Inflammatory macrophage treated with lipopolysaccharide for 4 hours (primary cell): ENCODE measurements at places on chromosomes 7 and 10.

GRCh38 chr10:33151344-33151864 is 183.1 kb downstream of the NRP1 start:
- DNase-seq: no peak

- DNase-seq: no peak
Measured at GRCh38 chr7:156234192-156234591, 406.4 kb upstream of the RNF32 start.

DNA sequence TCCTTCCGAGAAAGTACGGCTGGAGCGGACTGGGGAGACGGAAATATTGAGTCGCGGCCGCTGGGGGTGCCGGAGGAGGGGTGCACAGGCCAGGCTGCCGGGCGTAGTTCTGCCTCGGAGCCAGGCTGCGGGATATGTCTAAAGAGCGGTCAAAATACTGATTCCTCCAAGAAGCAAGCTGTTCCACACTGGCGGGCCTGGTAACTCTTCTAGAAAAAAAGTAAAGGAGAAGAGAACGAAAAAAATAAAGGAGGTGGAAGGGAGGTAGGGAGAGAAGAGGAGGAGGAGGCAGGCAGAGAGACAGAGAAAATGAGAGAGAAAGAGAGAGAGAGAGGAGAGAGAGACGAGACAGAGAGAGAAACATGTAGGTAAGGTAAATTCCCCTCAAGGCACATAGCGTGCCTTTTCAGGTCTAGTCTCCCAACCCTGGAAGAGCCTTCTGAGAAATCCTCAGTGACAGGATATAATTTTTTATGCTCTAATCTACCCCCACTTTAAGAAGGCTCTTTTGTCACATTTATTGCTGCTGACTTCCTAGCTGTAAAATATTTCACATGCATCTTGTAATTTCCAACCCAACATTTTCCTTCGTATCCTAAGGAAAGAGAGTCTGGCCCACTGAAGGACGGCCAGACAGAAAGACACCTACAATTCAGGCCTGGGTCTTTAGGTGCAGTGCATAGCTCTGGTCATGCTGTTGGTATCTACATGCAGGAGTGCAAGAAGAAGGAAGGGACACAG is 5.7 kb downstream of the DLX5 start:
- DNase-seq: no peak

DNA sequence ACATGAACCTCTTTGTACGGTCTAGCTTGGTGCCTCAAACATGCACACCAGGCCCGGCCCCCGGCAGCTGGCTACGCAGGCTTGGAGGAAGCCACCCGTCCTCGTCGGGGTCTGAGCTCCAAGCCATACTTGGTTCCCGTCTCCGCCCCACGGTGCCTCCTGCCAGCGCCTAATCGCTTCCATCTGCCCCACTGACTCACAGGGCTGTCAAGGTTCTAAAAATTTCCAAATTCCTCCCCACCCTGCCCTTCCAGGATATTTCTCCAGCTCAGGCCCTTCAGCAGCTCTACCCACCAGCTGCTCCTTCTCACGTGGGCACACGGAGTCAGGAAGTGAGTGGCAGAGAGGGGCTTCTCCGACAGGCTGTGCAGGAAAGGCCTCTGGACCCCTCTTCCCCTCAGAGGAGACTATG is 38.8 kb downstream of the TMEM270 start:
- DNase-seq: no peak

GRCh38 chr10:22681783-22682183 is 32.6 kb downstream of the PIP4K2A start:
- no peak for DNase-seq

DNA sequence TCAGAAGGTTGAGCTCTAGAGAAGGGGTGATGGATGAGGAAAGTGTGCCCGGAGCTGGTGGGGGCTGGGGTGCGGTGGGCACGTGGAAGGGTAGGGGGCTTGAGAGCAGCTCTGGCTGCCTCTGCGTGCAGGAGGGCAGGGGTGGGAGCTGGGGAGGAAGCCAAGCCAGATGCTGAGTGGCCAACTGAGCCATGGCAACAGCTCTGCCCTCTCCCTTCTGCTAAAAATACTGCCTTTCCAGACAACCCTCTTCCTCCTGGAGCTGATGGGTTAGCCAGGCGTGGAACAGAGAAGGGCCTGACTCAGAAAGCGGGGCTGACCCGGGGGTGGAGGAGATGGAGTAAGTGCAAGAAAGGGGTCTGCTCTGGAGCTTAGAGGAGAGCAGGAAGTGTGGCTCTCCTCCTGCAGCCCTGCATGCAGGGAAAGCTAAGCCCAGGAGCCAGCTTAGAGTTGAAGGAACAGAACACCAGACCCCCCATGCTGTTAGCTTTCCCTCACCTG is 114.6 kb upstream of the AGK start:
- no peak for DNase-seq

DNA sequence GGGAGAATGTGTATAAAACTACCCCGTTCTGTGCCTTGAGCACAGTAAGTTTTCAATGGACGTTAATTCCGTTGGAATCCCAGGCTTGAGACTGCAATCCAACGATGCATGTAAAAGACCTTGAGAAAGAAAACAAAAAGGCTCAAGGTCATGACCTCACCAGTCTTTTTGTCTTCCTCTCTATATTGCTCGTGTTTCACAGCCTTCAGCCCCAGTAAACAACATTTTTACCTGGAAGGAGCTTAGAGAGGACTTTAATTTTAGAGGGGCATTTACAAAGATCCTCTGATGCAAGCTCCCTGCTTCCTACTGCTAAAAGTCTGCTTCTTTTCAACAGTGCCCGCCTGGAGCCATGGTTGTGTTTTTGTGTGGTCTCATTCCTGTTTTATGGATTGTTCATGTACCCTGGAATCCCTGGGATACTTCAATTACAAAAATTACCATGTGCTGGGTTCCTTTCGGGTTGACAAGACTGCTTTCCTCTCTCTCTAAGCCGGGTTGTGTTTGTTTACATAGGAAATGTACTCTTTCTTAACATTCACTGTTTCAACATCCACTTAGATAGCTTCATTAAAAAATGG is 320.1 kb upstream of the NFE2L3 start:
- no peak for DNase-seq

DNA sequence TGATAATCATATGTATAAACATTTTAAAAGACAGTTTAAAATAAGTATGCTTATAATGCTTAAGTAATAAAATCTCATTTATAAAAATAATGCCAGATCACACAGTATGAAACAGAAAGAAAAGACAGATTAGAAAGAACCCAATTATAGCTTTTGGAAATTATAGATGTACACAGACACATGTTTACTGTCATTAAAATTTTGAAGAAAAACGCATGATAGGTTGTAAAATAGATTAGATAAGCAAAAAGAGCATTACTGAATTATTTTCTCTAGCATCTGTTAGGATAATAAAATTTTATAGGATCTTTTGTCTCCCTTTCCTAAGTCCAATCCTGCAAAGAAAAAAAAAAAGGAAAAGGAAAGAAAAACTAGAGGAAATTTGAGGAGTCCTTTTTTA is 1107.3 kb upstream of the LRRN3 start:
- DNase-seq: no peak

- no peak for DNase-seq
Measured at GRCh38 chr10:44457259-44457658, 72.4 kb upstream of the CXCL12 start.

GRCh38 chr10:28425422-28425821 is 107.5 kb upstream of the WAC start:
- no peak for DNase-seq

GRCh38 chr10:122115874-122116273 is 126.9 kb downstream of the TACC2 start:
- DNase-seq: no peak

DNA sequence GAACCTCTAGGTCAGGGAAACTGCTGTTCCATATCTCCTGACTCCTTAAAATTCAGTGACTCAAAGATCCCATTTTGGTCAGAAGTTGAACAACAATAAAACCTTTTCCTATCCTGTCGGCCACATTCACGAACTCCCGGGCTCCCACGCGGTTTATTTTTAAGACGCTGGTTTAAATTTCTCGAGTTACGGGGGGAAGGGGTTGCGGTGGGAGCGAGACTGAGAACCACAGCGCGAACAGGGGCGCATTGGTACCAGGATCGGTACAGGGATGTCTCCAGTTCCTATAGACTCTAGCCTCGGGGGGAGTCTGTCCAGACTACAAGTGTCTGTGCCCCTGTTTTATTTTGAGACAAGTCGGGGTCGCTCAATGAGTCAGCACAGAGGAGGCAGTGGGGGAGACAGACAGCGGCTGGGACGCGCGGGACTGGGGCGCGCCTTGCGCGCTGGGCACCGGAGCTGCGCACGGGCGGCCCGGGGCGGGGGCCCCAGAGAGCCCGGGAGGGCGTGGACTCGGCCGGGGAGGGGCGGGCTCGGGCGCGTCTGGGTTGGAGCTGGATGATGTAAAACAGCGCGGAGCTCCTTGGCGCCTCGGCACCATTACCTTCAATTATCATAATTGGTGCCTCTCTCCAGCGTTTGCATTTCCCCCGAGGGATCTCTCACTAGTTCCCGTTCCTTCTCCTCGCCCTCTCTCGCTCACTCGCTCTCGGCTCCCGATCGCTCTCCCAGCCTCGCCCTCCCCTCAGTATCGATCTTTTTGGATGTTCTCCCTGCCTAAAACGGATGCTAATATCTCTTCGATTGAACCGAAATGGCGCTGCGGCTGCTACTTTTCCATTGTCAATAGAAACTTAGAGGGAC is 8.7 kb upstream of the BAMBI start:
- DNase-seq: peak; percentile 16

- peak; percentile 82 for DNase-seq
Measured at GRCh38 chr7:100158229-100159098, at the start of gene TRAPPC14. TRAPPC14 (minus strand) TSS chr7:100158723; CDS start chr7:100158499, 224 bp downstream.

DNA sequence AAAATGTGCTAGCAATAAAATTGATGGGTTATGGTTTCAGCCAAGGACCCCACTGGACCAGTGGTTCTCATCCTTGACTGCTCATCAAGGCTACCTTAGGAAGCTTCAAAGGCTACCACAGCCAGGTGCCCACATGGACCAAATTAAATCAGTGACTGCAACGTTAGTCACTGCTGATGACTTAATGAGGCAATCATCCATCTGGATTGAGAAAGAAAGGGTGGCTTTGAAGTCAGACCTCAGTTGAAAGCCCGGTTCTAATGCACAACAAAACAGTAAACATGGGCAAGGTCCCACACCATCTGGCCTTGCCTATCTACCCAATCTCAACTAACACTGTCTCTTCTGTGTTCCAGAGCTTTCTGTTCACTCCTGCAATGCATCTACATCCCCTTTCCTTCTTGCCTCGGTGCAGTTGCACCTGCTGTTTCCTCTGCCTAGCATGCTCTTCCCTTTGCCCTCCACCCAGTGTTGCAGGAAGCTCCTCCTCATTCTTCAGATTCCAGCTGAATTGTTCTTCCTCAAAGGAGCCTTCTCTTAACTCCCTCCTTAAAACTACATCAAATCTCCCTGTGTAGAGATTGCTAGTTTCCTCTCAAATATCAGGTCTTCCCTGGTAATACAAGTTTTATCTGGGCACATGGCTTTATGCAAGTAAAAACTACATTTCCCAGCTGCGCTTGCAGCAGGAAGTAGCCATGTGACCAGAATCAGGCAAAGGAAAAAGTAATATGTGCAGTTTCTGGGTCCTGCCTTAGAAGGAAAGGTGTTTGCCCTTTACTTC is 10.3 kb upstream of the KCNK18 start:
- DNase-seq: no peak

GRCh38 chr7:17307000-17307399 is 8.5 kb downstream of the AHR start:
- DNase-seq: peak; percentile 52

- DNase-seq: no peak
Measured at GRCh38 chr10:115936926-115937767, 335.9 kb downstream of the GFRA1 start.

DNA sequence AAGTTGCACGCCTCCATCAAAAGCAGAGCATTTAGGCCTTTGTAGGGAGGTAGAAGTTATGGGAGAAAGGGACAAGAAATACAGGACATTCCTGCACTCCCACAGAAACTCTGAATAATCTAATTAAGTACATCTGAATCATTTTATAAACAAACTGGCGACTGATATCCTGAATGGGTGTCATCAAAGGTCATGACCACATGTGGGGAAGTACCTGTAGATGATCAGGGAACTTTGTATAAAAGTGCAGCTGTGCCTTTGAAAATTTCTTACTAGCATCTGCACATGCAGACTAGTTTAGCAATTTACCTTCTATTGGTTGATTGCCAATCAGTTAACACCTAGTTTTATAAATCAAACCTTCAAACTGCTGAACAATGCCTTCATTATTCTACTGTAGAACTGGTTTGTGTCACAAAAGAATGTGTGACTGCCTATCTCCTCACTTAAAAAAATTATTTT is 17.1 kb downstream of the STEAP4 start:
- no peak for DNase-seq

GRCh38 chr7:135755351-135755753 is 6.7 kb upstream of the FAM180A start:
- no peak for DNase-seq

DNA sequence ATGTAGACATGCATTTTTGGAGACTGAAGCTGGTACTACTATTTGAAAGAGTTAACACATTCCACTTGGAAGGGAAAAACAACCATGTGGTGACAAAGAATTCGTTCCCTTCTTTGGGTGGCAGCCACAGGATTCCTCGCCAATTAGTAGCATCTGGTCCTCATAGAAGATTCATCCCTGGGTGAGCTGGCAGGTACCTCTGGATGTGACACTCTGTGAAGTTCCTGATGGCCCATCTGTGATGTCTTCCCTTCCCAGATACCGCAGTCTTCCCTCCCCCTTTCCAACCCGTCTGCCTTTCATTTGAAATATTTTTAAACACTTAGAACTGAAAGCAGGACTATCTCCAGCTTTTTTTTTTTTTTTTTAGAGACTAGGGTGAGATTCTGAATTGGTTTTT is 569.5 kb downstream of the TYW1 start:
- no peak for DNase-seq

DNA sequence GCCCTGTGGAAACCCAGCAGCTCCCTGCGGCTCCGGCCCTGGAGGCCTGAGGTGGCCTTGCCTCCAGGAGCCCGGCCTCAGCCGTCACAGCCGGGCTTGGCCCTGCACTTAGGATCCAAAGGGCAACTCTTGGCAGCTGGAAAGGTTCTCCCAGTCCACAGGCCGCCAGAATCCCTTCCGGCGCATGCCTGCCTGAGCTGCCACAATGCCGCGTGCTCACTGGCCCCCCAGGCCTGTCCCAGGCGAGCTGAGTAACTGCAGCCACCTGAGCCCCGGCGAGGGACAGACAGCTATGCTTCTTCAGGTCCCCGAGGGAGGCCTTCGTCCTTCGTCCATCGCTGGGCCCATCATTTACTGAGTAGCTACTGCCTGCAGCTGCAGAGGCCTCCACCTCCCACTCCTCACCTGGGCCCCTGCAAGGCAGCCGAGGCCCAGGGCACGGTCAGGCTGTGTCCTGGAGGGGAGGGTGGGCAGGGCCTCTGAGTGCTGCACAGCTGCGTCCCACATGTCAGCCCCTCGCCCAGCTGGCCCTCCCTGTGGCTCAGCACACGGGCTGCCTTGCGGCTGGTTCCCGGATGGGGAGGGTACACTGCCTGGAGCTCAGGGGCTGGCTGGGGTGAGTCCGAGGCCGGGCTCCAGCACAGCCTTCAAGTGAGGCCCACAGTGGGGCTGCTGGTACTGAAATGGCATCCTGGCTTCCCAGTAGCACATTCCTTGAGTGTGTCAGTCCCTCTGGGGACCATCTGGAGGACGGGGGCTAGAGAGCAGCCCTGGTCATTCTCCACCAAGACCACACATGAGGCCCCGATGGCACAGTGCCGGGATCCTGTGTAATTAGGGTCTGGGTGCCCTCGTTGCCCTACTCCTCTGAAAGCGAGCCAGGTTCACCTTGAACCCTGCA is 172.5 kb downstream of the ELFN1 start:
- DNase-seq: no peak

- no peak for DNase-seq
Measured at GRCh38 chr10:85420501-85421191, 945.9 kb downstream of the GRID1 start.
